ENCODE measurements at places on chromosomes 4 and X.

DNA sequence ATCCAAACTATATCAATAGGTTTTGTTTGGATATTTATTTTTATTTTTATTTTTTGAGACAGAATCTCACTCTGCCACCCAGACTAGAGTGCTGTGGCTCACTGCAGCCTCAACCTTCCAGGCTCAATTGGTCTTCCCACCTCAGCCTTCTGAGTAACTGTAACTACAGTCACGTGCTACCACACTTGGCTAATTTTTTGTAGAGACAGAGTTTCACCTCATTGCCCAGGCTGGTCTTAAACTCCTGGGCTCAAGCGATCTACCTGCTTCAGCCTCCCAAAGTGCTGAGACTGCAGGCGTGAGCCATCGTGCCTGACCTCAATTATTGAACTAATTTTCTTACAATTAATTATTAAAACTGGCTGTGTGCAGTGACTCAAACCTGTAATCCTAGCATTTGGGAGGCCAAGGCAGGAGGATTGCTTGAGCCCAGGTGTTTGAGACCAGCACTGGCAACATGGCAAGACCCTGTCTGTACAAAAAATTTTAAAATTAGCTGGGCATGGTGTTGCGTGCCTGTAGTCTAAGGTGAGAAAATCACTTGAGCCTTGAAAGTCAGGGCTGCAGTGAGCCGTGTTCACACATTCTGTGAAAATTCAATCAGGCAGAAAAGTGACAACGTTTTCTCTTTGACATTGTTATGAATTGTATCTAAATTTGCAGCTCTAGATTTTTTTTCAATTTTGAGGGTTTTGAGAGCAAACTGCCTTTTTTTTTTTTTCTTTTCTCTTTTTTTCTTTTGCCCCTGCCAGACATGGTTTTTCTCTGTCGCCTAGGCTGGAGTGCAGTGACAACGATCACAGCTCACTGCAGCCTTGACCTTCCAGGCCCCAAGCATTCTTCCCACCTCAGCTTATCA lies 66.0 kb downstream of the UBE2K start:
- peak; percentile 58 for DNase-seq

DNA sequence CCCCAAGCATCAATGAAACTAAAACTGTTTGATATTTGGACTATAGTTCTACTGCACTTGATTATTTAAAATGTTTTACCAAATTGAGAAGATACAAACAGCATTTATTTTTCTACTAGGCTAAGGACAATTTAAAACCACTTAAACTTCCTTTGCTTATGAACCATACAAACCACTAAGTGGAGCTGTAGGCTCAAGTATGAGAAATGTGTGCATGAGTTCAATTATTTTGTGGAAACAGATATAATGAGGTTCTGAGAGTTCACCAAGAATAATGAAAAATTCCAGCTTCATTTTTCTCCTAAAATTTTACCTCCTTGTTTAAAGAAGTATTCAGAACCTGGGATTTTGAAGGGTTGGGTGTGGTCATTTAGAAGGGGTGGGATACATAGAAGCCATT lies 63.1 kb downstream of the SERPINA7 start:
- no peak for DNase-seq

DNA sequence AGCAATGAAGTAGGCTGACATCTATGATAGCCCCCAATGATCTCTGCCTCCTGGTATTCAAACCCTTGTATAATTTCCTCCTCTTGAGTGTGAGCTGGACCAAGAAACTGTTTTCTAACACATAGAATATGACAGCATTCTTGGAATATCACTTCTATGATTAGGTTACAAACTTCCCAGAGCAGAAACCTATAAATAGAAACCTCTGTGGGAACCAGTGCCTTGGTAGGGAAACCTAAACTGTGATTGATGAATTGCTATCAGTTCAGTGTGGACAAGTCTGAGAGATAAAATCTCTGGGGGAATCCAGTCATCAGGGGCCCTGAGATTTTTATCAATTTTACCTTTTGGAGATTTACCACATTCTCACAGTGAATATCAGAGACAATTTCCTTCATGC lies 756.5 kb upstream of the AGA start:
- DNase-seq = no peak

DNA sequence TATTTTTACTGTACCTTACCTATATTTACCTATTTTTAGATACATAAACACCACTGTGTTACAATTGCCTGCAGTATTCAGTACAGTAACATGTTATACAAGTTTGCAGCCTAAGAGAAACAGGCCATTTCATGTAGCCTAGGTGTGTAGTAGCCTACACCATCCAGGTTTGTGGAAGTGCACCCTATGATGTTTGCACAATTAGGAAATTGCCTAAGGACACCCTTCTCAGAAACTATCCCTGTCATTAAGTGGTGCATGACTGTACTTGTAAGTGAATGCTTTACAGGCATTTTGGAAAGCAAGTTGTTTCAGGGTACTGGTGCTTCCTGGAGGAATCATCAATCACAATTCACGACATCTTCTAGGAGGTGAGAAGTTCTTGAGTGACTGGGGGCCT lies 991.8 kb upstream of the SLIT2 start:
- DNase-seq = no peak

DNA sequence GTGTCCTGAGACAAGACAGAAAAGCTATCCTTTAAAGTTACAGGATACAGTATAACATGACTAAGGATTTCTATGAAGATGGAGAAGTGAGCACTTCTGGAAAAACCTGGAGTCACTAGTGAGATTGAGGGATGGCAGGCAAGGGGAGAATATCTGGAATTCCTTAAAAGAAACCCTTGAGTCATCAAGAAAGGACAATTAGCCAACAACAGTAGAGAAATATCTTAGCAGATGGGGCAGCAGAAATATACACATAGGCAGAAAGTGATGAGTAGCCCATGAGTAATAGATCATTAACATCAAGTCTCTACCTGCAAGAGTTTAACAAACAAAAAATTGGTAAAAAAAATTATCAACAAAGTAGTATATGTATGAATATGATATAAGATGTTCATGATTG lies 858.8 kb upstream of the FRG1 start:
- DNase-seq = no peak

- DNase-seq = no peak
Observed at GRCh38 chrX:17736478-17736855, 826 bp upstream of the SCML1 start.

DNA sequence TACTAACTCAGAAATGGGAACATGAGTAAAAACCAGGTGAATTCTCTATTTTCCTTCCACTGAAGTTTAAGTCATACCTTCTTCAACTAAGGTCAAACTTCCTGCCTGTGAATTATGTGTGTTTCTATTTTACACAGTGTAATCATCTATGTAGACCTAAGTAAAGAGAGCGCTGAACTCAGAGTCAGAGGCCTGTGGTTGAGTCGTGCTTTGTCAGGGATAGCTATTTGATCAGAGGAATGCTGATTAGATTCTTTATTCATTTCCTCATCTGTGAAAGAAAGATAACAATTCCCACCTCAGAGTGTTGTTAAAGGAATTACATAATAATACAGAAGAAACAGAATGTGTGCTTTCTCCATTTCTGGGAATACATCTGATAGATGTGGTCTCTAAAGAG lies 654.1 kb downstream of the STIM2 start:
- no peak for DNase-seq

DNA sequence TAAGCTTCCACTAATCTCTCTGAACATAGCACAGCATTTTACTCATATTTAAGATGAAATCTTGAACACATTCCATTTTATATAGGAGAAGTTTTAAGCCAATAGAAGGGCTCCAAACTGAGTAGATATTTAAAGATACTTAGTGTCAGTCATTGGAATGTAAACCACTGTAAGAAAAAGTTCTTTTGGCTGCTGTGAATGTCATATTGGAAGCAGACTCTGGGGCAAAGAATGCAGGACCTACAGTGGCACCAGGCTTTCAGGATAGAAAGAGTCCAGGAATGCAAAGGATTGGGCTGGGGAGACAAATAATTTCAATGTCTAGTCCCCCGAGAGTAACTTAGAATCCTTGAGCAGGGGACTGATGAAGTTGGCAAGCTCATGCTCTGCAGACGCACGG lies 1047.7 kb downstream of the STIM2 start:
- no peak for DNase-seq

GRCh38 chr4:44145868-44146267 lies 302.7 kb downstream of the KCTD8 start:
- no peak for DNase-seq

DNA sequence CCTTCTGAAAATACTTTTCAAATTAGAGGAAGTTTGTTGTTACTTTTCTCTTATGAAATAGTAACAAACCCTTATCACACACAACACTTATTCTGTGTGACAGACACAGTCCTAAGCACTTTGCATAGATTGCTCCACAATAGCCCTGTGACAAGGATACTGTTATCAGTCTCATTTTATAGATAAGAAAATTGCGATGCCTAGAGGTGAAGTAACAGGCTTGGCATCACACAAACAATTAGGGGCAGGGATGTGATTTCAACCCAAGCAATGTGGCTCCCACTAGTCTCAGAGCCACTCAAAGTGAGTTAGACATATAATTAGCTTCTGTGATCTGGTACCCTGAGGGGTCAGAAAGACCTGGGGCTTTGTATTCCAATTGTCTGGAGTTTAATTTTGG lies 339.9 kb downstream of the FBXO8 start:
- DNase-seq = no peak

DNA sequence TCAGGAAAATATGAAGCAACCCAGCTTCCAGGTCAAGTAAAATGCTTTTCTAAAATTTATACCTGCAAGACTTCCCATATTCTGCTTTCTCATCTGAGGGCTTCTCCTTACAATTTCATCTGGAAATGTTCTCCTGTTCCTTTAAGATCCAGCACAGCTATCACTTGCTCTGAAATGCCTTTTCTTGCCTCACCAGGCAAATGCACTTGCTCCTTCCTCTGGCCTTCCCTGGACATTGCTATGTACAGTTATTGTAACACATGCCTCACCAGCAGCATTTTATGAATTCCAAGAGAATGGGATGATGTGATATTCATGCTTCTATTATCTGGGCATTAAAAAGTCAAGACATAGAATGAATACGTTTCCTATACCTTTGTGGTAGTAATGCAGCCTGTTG lies 842.1 kb upstream of the INTU start:
- no peak for DNase-seq

DNA sequence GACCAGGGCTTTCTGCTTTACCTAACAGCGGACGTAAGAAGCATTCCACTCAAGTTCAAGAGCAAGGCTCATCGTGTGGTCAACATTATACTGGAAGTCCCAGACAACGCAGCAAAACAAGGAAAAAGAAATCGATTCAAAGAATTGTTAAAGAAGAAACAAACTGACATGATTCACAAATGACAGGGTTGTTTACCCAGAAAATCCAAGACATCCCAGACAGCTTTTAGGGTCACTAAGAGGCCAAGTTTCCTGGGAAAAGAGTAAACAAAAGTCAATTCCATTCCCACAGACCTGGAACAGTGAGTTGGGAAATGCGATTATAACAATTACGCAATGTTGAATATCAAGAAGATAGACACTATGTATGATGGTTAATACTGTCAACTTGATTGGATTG lies 21.5 kb upstream of the HTRA3 start:
- DNase-seq = no peak

DNA sequence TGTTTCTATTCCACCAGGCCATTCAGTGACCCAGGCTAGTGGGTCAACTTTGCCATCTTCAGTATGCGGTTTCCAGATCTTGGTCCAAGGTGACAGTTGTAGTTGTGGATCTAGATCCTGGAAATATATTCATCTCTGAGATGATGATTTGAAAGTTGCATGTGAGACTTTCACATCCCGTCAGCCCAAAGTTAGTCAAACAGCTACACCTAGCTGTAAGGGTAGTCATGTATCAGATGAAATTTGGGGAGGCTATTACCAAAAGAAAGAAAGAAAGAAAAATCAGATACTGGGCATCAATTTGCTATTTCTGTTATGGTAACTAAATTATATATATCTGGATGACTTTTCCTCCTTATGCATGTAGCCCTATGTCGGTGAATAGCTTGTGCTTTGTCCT lies 259.4 kb upstream of the ARX start:
- no peak for DNase-seq

GRCh38 chrX:43562372-43562771 lies 93.7 kb upstream of the MAOA start:
- no peak for DNase-seq

DNA sequence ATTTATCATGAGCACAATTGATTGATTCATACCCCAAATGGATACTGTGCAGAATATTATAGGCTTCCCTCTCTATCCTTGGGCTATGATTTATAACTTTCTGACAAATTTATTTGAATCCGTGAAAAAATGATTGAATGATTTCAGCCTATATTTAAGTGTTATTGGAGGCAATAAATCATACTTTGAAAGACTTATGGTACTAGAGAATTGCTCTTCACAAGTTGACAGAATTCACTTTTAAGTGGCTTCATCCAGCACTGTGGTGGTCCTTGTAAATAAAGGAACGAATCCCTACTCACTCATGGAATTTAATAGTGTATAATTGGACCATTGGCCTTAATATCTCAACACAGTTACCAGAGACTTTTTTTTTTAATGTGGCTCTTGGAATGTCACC lies 174.8 kb upstream of the TLL1 start:
- DNase-seq = no peak

- no peak for DNase-seq
Observed at GRCh38 chr4:156534205-156534604, 437.4 kb downstream of the PDGFC start.

DNA sequence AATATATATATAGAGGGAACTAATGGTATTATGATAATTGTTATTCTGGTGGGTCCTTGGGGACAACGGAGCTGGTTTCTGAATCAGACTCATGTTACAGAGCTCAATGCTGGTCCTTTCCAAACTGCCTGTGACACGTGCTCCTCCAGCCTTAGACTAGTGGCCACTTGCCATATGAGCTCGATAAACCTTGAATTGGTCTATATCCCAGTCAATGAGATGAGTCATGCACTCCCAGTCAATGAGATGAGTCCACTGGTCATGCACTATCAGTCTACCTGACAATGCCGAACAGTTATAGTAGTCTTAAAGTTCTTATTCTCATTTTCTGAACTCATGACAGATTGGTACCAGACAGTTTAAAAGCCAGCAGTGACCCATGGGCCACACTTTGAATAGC lies 325.2 kb downstream of the LDB2 start:
- no peak for DNase-seq

- DNase-seq = no peak
Observed at GRCh38 chrX:118208481-118208880, 91.9 kb upstream of the KLHL13 start.

DNA sequence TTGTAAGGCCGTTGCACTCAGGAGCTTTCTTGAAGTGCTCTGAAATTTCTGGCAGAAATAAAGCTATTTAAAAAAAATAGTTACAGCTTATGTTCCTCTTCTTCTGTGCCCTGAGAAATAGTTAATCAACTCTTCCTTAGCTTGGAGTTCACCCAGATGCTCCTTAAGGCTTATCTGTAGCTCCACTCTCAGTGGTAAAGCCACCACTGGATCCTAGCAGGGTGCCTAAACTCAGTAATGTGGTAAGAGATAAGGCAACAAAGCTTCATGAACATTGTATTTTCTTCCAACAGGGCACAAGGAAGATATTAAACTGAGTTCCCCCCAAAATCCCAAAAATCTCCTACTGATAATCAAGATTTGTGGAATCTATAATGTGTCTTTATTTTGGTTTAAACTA lies 299.5 kb downstream of the MAPK10 start:
- no peak for DNase-seq

All from GM20000 (cell line).